Fibroblast of skin of right biceps (primary cell): ENCODE measurements at places on chromosomes 2 and 18.

GRCh38 chr18:56627991-56628390 is 10.4 kb downstream of the TXNL1 start:
- no peak for DNase-seq

DNA sequence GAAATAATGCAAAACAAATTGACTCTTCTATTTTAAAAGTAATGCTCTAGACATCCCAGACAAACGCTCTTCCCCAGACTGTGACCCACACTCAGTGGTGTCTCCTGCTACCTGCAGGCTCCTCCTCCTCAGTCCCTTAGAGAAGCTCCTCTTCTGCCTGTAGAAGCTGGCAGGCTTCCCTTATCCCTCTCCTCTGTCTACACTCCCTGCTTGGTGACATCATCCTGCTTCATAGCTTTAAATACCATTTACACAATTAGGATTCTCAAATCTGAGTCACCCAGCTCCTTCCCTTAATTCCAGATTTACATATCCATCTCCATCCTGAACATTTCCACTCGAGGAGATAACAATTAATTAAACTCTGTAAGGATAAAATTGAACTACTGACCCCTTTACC is 167.9 kb downstream of the FBXO15 start:
- DNase-seq = peak; percentile 78

DNA sequence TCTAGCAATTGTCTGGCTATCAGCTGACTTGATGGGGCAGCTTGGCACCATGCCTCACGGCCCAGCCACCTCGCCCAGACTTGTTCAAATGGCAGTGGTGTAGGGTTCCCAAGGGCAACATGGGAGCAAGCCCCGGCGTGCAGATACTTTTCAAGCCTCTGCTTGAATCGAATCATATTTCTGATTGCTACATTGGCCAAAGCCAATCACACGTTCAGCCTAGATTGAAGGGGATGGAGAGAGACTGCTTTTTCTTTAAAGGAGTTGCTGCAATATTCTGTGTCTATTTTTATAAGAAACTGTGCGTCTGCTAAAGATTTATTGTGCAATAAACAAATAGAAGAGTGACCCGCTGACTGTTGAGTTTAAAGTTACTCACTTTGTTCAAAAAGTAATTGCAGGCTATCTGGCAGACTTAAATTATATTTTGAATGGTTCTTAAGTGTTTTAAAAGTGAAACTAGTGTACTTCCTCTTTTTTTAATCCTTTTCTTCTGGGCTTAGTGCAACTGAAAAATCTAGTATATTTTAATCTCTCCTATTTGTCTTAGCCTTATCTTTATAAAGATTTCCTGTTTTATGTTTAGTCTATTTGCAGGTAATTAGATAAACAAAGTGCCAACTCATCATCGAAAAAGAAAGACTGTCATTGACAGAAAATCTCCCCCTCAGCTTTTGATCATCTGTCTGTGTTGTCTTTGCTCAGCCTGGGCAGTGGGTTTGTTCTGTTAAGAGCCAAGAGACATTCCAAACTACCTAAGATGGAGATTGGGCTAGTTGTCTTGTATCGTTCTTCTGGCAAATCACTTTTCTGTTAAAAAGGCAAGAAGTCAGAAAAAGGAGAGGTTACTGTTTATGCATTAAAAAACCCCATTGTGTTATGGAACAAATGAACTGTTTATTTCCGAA is 156.1 kb downstream of the TPGS2 start:
- DNase-seq = peak; percentile 23

GRCh38 chr2:88933980-88934379 is 242.5 kb downstream of the RPIA start:
- no peak for DNase-seq

GRCh38 chr18:9413576-9413975 is 61.7 kb upstream of the RALBP1 start:
- DNase-seq = peak; percentile 86

DNA sequence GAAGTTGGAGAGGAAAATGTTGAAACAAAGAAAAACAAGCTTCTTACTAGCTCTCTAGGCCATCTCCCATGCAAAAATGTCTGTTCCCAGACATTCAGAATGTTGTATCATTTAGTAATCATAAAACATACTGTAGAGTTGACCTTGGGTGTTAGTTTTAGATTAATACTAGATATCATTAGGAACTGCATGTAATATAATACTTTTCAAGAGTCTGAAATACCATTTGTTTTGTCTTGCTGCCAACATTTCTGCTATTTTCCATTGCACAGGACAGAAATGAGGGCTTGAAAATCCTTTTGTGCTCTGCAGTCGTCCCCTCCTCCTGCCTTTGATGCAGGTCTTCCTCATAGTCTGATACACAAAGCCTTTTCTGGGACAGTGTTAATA is 89.5 kb upstream of the RBMS1 start:
- peak; percentile 85 for DNase-seq

- DNase-seq = no peak
These were observed 9.5 kb upstream of the CYS1 start for GRCh38 chr2:10089565-10090190.

GRCh38 chr2:2646433-2647051 is 315.5 kb upstream of the MYT1L start:
- no peak for DNase-seq

- no peak for DNase-seq
These were observed 214.7 kb downstream of the CYP26B1 start for GRCh38 chr2:71932780-71933466.

GRCh38 chr2:121128741-121129659 is 156.0 kb downstream of the TFCP2L1 start:
- peak; percentile 8 for DNase-seq

DNA sequence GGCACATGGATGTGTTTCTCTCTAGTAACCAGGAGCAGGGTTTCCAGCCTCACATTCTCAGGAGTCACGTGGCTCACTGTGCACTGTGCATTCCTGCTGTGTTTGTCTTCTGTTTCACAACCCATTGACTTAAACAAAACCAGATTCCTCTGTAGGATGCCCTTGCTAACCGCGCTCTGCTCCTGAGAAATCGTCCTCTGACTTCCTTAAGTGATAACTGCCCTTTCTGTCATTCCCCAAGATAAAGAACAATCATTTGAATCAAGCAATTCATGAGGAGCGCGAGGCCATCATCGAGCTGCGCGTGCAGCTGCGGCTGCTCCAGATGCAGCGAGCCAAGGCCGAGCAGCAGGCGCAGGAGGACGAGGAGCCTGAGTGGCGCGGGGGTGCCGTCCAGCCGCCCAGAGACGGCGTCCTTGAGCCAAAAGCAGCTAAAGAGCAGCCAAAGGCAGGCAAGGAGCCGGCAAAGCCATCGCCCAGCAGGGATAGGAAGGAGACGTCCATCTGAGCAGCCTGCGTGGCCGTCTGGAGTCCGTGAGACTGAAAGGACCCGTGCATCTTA is 60.2 kb downstream of the RALBP1 start:
- DNase-seq = peak; percentile 98

DNA sequence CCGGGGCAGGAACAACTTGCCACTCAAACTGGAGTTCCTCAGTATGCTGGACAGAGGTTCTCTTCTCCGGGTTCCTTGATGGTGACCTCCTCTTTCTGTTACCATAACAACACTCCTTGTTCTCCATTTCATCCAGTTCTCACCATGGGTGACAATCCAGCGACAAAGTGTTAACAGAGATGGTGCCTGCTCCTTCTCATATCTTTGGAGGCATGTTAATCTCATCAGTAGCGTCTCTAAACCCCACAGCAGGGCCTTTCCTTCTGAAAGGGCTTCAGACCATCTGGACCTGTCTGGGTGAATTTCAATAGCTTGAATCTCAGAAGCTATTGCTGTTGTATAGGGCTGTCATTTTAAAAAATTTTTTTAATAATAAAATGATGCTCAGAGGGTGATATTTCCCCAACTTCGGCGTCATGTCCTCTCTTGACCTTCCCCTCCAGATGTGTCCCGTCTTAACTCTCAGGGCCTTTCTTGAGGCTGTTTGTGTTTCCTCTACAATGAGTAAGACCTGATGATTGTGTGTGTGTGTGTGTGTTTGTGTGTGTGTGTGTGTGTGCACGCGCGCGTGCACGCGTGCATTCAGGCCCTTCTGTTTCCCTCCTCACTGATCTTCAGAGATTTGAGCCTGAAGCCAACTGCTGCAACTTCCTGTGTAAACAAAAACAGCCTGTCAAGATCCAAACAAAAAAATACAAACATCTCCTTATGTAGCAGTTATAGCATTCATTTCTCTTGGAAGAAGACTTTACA is 24.3 kb upstream of the CETN1 start:
- DNase-seq = no peak

DNA sequence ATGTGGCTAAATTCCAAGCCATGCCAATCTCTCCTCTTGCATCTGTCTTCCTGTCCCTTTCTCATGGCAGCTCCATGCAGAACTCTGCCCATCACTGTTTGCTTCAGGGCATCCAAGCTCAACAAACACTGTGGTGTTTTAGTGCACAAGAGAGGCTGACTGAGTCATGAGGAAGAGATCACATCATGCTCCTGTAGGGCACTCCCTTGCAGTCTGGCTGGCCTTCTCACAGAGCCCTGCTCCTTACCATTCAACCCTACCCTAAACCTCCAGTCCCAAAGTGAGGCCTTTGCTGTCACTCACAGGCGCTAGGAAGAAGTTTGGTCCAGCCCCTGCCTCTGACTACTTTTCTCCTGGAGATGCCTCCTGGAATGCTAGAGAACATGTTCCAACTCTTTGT is 194.0 kb downstream of the LRATD1 start:
- no peak for DNase-seq

DNA sequence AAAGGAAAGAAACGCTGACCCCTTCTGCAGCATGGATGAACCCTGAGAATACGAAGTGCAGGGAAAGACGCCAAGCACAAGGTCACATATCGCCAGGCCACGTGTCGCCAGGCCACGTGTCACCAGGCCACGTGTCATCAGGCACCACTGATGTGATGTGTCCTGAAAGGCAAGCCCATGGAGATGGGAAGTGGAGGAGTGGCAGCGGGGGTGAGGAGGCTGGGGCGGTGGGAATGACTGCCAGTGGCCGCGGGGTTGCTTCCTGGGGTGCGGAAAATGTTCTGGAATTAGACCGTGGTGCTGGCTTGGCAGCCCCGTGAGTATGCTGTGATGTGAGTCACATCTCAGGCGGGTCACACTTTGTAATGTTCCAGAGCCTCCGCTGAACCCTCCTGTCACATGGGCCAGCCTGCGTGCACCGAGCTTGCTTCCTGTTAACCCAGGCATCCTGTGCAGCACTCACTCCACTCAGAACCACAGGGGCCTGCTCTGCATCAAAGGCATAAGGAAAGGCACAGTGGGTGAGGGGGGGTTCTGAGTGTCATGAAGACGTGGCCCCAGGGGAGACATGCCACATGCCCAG is 39.0 kb downstream of the SLC66A2 start:
- peak; percentile 43 for DNase-seq

- no peak for DNase-seq
These were observed 88.5 kb downstream of the TGIF1 start for GRCh38 chr18:3538456-3538855.

GRCh38 chr2:23498943-23499342 is 114.0 kb downstream of the KLHL29 start:
- DNase-seq = peak; percentile 22

DNA sequence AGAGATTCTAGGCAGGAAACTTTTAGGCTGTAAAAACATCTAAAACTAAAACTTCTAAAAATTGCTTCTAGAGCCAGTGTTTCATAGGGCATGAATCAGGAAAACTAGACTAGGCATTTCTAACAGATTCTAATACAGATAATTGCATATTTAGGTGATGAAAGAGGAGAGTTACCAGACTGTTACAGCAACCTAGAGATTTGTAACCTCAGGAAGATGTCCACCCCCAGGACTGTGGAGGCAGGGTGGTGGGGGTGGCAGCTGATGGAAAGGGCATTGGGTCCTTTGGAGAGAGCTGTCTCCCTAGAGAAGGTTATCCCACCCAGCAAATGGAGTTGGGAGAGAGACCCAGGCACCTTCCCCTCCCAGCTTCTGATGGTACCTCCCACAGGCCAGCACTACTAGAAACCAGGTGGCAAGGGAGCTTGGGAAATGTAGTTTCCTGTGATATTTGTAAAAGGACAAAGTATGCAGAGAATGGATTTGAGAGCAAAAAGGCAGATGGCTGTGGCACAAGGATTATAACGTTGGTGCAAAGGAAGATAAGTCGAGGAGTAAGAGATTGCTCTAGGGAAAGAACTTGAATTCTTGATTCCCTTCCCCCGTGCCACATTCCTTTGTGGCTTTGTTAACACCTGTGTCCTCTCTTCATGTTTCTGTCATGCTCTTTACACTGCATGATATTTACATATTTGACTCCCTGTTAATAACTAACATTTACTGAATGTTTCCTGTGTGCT is 75.6 kb upstream of the MGAT5 start:
- peak; percentile 30 for DNase-seq

DNA sequence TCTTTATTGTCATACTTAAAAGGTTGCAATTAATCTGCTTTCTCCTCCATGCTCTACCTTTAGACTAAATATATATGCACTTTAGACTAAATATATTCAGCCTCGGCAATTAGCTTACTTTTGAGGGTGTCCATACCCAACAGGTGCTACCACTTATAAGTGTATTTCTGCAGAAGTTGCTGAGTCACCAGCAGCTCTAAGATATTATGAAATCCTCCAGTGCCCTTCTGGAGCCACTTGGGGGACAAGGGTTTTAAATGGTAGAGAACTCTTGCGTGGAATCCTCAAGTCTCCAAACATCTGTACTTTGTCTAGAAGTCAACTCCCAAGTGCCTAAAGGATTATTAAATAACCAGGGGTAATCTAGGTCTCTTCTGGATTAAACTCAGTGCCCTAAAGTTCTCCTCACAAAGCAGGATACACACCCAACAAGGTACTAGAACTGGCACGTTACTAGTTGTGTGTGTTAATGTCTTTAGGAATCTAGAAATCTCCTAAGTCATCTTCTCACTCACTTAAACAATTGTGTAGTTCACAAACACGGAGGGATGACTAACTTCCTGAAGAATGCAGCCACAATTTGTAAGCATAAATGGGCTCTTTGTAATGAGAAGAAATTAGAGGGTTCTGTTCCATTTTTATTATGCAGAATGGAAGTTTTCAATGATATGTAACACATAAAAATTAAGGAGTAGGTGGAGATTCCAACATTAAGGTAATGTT is 159.7 kb downstream of the CD226 start:
- peak; percentile 70 for DNase-seq

DNA sequence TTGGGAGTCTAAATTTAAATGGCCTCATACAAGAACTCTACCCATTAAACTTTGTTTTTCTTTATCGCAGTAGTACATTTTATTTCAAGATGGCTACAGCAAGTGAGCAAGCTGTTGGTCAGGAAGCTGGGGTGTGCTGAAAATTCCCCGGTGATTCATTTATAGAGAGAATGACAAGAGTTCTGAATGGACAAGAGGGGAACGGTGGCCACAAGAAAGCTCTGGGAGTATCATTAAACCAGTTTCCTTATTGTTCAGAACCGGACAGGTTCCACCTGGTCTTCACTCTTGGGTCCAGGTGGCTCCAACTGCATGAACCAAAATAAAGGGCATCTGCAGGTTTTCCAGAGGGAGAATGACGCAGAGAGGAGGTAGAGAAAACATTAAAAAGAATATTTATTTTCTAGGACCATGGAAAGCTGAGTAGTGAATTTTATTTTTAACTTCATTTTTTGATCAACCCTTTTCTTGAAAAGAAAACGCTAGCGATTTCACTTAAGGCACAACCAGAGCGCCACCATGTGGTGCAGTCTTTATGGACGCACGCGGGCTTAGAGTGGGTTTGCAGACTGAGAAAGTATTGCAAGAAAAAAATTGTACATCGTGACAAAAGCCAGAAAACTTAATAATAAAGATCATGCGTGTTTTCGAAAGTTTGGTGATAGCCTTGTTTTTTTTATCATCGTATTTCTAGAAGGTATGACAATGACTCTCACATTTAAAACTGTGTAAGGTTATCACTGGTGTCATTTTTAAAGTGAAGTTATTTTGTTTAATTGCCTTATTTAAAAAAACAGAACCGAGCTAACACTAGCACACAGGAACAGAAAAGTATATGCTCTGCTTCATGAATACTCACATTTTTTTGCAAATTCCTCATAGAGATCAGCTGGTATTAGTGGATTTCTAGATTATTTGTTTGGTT is 97.9 kb upstream of the NOL4 start:
- peak; percentile 45 for DNase-seq
